KG1 (cell line): ENCODE measurements at places on chromosomes 5 and 9.

DNA sequence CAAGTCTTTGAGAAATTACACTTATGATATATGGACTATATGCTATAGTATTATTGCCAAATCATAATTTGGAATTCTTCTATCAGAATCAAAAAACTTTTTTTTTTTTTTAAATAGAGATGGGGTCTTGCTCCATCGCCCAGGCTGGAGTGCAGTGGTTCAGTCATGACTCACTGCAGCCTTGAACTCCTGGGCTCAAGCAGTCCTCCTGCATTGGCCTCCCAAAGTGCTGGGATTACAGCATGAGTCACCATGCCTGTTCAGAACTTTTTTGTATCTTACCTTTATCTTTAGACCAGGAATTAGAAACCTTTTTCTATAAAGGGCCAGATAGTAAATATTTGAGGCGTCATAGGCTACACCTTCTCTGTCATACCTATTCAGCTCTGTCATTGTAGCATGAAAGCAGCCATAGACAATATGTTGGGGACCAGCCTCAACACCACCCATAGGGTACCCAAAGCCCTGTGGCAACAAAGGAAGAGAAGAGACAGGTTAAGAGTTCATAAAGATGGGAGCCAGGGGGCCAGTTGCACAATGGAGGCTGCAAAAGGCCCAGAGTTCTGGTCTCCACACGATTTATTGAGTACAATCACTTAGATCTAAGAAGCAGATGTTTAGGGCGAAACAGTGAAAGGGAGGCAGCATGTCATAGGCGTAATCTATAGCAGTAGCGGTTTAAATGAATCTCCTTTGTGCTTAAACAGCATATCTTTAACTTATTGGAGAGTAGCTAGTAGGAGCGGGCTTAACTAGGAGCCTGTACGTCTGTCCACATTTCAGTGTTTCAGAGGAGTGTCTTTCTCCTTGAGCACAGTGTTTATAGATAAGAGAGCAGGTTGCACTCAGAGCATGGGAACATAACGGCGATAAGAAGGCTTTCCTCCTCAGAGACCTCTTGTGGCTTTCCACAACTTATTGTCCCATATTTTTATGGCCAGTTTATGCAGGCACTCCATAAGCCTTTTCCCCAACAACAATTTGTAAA lies 12.5 kb downstream of the ECM2 start:
- no peak for DNase-seq

GRCh38 chr9:125460346-125460745 lies 198.7 kb downstream of the GAPVD1 start:
- no peak for DNase-seq

GRCh38 chr5:79454043-79454442 lies 59.9 kb downstream of the HOMER1 start:
- DNase-seq = no peak

DNA sequence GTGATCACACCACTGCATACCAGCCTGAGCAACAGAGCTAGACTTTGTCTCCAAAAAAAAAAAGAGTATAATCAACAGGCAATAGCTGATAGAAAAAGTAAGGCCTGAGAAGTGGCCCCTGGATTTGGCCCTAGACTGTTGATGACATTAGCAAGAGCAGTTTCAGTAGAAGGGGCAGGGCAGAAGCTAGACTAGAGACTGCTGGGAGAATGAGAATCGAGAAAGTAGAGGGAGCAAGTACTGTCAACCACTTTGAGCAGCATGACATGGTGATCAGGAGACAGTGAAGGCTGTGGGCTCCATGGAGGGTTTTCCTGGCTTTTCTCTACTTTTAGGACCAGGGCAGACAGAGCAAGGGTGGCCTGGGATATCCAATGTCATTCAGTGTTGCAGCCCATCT lies 34.9 kb upstream of the B4GALT1 start:
- no peak for DNase-seq

DNA sequence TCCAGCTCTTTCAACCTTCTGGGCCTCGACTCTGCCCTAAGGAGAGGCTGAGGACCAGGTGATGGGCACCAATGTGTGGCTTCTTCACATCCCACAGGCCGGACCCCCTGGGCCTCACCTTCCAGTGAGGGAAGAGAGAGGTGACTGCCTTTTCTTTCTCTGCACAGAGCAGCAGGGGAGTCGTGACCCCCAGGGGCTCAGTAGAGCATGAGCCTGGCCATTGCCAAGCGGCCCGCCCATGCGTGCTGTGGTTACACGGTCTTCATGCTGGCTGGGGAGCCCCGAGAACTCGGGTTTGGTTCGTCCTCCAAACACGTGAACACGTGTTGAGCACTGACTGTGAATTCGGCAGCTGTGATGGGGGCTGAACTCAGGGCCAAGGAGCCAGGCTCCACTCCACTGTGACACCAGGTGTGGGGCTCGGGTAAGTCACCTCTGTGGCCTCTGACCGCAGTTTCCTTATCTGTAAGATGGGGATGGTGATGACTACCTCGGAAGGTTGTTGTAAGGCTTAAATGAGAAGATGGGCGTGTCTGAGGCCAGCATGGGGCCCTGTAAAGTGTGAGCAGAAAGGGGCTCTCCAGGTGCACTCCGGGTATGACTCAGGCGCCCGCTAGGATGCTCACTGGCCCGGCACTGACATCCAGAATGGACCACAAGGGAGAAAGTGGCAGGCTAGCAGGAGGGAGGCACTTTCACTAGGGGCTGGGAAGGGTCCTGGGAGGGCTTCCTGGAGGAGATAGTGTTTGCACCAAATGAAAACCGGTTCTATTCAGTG lies 13.4 kb upstream of the GRHPR start:
- DNase-seq = no peak

GRCh38 chr5:180612683-180613082 lies 21.4 kb upstream of the SCGB3A1 start:
- no peak for DNase-seq

GRCh38 chr5:119290161-119290569 lies 65.7 kb upstream of the TNFAIP8 start:
- no peak for DNase-seq

- DNase-seq = no peak
Measured at GRCh38 chr5:128300181-128300580, 216.6 kb downstream of the SLC12A2 start.

DNA sequence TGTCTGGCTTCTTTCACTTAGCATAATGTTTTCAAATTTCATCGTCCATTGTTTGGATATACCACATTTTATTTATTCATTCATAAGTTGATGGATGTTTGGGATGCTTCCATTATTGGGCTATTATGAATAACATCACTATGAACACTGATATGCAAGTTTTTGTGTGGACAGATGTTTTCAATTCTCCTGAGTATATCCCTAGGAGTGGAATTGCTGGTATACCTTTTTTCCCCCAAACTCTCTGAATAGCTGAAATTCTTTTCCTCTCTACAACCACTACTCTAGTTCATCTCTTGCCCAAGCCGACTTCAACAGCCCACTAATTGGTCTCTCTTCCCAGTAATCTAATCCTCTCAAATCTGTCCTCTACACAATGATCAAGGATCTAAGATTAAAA lies 4.7 kb upstream of the ZFR start:
- no peak for DNase-seq

- no peak for DNase-seq
Measured at GRCh38 chr5:165805756-165806155, 2300.3 kb downstream of the MAT2B start.

DNA sequence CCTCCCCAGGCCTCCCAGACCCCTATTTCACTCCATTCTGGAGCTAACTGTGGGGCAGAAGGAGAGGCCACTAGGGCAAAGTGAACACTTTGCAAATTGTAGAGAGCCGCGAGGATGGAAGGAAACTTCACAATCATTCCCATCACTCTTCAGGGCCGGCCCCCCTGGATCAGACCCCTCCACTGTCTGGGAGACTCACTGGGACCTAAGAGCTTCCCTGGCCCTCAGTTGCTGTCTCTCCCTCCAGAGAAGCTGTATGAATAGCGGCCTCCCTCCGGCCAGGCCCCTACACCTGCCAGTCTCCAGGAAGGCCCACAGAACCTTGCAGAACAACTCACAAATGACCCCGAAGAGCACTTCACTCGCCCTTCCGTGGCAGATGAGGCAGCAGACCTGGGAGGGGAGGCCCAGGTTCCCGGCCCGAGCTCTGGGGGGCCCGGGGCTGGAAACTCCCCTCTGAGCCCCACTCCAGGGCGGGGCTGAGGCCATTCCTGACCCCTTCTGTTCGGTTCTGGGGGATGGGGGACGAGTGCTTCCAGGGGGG lies 141.9 kb upstream of the IER5L start:
- DNase-seq = no peak

DNA sequence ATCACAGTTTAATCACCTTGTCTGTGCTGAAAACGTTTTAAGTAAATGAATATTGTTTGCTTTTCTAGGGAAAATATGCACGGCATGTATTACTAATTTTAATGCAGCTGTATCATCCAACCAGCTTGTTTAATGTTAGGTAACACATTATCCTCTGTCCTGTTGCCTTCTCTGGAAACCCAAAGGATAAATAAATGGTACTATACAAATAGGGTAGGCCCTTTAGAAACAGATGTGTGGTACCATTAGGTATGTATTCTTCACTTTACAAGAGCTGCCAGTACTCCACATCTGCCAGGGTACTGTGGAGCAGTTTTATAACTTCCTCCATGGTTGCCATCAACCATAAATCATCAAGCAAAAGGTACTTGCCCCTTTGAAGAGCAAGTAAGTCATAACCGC lies 42.9 kb downstream of the FAF2 start:
- DNase-seq = no peak

DNA sequence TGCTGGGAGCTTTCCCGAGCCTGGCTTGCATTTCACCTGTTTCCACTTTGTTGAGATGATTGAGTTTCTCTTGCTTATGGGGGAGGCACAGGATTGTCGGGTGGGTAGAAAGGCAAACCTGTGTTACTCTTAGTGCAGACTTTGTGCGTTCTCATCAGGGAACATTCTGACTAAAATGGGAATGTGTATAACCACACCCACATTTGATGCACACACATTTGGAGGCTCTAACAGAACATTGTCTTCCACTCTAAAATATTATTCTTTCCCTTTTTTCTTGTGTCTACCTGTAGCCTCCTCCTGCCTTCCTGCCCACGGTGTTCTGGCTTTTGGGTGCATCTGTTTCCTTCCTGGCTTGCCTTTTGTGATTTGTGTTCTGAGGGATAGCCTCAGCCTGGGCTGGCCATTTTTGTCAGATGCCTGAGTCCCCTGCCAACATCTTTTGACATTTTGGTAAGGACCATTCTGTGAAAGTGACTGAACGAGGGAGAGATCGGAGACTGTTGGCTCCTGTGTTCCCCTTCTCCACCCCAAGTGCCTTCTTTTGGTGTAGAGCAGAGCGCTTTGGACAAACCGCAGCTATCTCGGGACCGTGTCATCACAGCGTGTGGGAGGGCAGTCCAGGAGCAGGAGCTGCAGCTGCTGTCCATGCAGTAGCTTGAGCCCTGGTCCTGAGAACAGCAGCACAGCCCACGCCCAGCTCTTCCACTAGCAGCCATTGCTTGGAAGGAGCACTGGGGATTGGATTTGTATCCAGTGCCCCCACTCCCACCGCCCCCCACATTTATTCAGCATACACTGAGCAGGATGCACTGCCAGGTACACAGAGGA lies 101.4 kb downstream of the ARHGAP26 start:
- no peak for DNase-seq

GRCh38 chr5:169801781-169802180 lies 164.7 kb downstream of the DOCK2 start:
- no peak for DNase-seq

DNA sequence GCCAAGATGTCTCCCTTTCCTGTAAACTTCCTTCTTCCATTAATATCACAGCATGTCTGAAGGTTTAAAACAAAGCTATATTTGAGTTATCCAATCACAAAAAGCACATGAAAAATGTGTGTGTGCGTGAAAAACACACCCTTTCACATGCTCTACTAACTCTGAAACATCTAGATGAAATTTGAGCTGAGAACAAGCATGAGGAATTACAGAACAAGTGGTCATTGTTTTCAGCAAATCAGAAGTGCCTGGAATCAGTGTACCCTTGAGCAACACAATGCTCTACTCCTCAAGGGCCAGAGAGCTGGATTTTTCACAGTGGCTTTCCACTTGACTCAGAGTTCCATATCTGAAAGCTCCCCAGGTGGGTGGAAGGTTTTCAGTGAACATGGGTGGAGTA lies 255.9 kb downstream of the PSAT1 start:
- DNase-seq = no peak

GRCh38 chr5:170342153-170342725 lies 44.7 kb upstream of the LCP2 start:
- no peak for DNase-seq

GRCh38 chr5:138974227-138975063 lies 99.3 kb upstream of the LRRTM2 start:
- no peak for DNase-seq

- no peak for DNase-seq
Measured at GRCh38 chr5:143208781-143209510, 194.5 kb downstream of the NR3C1 start.

DNA sequence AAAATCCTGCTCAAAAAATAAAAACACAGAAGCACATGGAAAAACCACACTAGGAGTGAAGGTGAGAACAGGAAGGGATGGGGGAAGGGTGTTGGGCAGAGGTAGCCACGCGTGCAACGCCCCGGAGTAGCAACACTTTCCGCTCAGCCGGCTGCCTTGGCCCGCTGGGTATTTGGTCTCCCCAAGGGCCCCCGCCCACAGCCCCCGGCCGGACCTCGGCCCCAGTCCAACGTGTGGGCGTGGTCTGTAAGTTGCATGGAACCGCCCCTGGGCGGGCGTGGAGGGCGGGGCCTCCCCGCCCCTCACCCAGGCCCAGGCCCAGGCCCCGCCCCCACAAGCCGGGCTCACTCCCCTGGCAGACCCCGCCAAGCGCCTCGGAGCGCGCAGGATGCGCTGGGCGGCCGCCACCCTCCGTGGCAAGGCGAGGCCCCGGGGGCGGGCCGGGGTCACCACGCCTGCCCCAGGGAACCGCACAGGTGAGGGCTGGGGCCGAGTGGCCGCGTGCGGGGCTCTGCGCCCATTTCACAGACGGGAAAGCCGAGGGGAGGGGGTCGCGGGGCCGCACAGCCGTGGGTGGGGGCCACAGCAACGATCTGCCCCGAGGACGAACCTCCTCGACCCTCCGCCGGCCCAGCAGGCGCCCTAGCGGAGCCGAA lies at the start of gene SUSD3:
SUSD3 (plus strand) TSS at position 347 of the 656 bp plus-strand sequence; CDS start at position 389, 42 bp downstream.
- DNase-seq = no peak

GRCh38 chr5:39160576-39161213 lies 58.7 kb downstream of the FYB1 start:
- no peak for DNase-seq

DNA sequence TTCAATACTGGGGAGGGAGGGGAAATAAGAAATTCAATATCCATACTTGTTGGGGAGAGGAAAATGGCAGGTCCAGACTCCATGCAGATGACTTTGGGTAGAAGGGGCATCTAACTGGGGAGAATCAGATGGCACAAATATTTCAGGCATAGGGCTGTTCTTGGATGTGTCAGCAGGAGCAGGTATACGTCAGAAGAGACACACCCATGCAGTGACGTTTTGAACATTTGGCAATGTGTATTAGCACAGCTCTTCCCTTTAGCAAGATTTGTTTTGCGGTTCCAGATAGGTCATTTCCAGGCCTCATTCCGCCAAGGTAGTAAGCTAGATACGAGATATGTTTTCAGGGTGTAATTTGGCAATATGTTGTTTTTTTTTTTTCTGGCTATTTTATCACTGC lies 187.2 kb upstream of the CDH10 start:
- no peak for DNase-seq
